Progenitor cell of endocrine pancreas (in vitro differentiated cells): ENCODE measurements at places on chromosomes 4 and X. TPM values are rescaled to one million over a fixed set of nuclear protein-coding genes. Genes with fewer than 3 reads are reported as not detected.

- H3K36me3 ChIP-seq = peaks cover 28% of the 10 kb centered on the region
- H3K4me3 ChIP-seq = no peak overlapping the region
- peaks cover 7% of the 10 kb centered on the region for H3K4me1 ChIP-seq
Observed at GRCh38 chr4:77062856-77063255, 12.9 kb downstream of the CCNI start.

GRCh38 chrX:125953814-125954213, 212.3 kb downstream of the DCAF12L2 start:
- H3K4me3 ChIP-seq = no peak overlapping the region
- no peak overlapping the region for H3K27ac ChIP-seq
- H3K27me3 ChIP-seq = no peaks in the 10 kb centered on the region
- H3K36me3 ChIP-seq = no peaks in the 10 kb centered on the region
- no peaks in the 10 kb centered on the region for H3K4me1 ChIP-seq

DNA sequence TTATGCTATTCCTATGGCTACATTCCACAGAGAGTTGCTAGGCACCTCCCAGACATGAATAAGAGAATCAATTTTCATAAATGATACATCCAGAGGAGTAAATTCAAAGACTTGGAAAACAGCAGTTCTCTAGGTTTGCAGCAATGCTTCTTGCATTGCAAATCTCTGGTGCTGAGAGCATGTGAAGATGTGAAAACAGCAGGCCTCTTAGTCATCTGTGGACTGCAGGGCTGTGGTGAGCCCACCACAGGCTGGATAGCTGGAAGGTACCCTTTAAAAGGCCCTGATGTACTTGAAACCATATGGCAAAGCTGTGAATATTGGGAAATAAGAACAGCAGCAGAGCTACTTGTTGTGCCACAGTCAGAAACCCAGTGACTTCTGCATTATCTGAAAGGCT, 2135.9 kb downstream of the ARAP2 start:
- DNase-seq = no peak
- no peaks in the 10 kb centered on the region for H3K4me1 ChIP-seq
- H3K27ac ChIP-seq = no peak overlapping the region
- no peak overlapping the region for H3K4me3 ChIP-seq

DNA sequence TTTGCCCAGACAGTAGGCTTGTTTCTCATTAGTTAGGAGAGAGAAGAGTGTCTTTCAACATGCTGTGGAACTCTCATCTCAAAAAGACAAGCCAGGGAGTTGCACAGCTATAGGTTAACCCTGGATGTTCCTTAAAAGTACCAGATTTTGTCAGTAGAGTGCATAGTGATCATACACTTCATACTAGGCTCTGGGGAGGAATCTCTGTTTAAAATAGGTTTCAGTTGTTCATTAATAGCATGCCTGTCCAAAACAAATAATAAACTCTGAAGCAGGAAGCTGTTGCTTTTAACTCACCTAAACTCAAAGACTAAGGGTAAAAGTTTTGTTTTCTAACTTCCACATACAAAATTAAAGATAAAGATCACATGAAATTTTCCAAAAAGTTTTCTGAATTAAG, 1948.4 kb downstream of the C4orf33 start:
- H3K27ac ChIP-seq = no peak overlapping the region
- H3K36me3 ChIP-seq = no peaks in the 10 kb centered on the region

DNA sequence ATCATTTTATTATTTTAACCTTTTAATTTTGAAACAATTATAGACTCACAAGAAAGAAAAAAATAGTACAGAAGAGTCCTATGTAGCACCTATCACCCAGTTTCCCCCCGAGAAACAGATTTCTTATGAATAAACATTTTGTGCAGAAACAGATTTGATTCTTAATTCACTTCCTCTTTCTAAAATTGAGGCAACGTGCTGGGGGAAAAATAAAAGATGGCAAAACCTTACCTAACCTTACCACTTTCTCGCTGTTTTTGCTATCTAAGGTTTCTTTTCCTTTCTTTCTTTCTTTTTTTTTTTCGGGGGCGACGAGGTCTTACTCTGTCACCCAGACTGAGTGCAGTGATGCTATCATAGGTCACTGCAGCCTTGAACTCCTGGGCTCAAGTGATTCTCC, 4.3 kb upstream of the CLNK start:
- no peak for DNase-seq
- peaks cover 1% of the 10 kb centered on the region for H3K4me1 ChIP-seq
- no peak overlapping the region for H3K4me3 ChIP-seq
- H3K36me3 ChIP-seq = no peaks in the 10 kb centered on the region
- H3K27me3 ChIP-seq = no peaks in the 10 kb centered on the region

- peaks cover 11% of the 10 kb centered on the region for H3K4me1 ChIP-seq
- DNase-seq = peak; percentile 25
- H3K27me3 ChIP-seq = peaks cover 37% of the 10 kb centered on the region
- no peak overlapping the region for H3K27ac ChIP-seq
Observed at GRCh38 chrX:129957241-129958082, 25.0 kb upstream of the BCORL1 start.

- peak overlapping the region; percentile 98 for H3K4me3 ChIP-seq
- DNase-seq = no peak
- H3K4me1 ChIP-seq = peaks cover 51% of the 10 kb centered on the region
- H3K27me3 ChIP-seq = peaks cover 13% of the 10 kb centered on the region
- no peaks in the 10 kb centered on the region for H3K36me3 ChIP-seq
Observed at GRCh38 chr4:48342606-48342880, 1.2 kb downstream of the SLAIN2 start.

DNA sequence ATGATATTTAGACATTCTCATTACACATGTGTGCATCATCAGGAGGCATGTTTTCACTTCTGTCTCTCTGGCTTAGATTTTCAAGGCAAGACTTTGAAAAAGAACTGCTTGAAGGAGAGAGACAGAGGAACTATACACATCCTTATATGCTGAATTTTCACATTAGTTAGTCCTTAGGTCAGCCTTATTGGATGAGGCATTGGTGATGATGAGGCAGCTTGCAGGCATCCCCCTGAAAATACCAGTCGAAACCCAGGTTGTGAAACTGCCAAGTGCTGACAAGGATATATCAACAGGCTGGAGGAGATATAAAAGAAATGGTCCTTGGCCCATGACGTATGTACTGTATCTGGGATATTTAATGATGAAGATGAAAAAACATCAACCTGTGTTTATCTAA, 297.2 kb upstream of the AADAT start:
- no peaks in the 10 kb centered on the region for H3K4me1 ChIP-seq
- no peaks in the 10 kb centered on the region for H3K27me3 ChIP-seq
- no peaks in the 10 kb centered on the region for H3K36me3 ChIP-seq
- H3K4me3 ChIP-seq = no peak overlapping the region
- no peak overlapping the region for H3K27ac ChIP-seq

The ODAM gene
- not detected in 2 replicates for total RNA-seq

The CPLX1 gene
- 1.4 and 2.0 TPM in 2 replicates for total RNA-seq

The TMEM35A gene
- 5.8 and 7.6 TPM in 2 replicates for total RNA-seq

The UGT2A1 gene
- total RNA-seq = not detected in 2 replicates

The CNKSR2 gene
- total RNA-seq = 28.0 TPM in 2 replicates

The SSX4 gene
- not detected in 2 replicates for total RNA-seq
